ENCODE measurements at places on chromosomes 2 and 18. TPM values are rescaled to one million over a fixed set of nuclear protein-coding genes. Genes with fewer than 3 reads are reported as not detected.

HOXD12 gene
- total RNA-seq, result not detected

TLX2 gene
- total RNA-seq, result 1.2 TPM

YIPF4 gene
- 41.1 TPM for total RNA-seq

ASAP2 gene
- 0.20 TPM for total RNA-seq
